ENCODE measurements at places on chromosomes 11 and 22.

DNA sequence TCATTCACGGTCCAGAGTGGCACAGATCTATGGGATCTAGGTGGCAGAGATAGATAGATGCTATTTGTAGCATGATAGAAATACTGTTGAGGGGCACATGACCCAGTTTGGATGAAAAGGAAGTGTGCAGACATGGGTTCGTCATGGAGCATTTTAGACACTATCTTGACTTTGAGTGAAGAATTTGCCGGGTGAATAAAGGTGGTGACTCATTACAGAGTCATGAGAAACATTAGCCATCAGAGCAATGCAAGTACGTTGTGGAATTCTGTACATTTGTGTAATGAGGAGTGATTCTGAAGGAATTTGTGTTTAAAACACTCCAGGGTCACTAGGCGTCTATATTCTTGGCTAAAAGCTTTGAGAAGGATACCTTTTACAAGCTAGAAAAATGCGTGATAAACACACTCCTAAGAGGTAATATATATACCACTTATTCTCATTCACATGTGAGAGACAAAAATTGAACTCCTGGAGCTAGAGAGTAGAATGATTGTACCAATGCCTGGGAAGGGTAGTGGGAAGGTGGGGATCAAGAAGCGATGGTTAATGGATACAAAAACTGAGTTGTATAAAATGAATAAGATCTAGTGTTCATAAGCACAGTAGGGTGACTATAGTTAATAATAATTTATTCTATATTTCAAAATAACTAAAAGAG is 593.7 kb upstream of the LUZP2 start:
- DNase-seq: peak; percentile 12

DNA sequence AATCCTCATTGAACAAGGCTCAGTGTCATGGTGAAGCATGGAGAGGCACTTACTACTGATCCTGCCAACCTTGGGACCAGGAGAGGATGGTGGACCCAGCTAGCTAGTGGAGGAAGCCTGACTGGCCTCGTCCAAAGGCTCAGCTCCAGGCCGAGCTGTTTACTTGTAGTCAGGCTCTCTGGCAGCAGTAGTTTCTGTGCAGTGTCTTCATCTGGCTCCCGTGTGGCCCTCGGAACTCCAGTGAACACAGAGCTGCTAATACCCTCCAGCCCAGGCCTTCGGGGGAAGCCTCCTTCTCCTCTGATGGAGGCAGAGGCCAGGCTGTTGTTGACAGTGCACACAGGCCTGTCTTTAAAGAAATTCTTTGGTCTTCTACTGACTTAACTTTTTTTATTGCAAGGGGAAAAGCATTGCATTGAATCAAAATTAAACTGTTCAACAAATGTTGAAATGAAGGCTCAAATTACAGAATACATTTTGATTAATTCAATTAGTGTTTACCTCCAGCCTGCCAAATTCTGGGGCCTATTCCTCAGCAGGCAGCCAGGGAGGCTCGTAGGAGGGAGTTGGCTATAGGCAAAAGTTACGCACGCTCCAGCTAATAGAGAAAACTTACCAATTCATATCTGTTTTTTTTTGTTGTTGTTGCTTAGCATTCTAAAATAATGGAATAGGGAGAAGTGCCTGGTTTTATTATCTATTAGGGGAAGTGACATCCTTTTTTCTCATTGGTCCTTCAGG is 18.8 kb downstream of the PPFIBP2 start:
- no peak for DNase-seq

GRCh38 chr11:8987446-8987845 is 16.4 kb downstream of the NRIP3 start:
- no peak for DNase-seq

GRCh38 chr11:122100756-122101080 is 15.3 kb downstream of the BLID start:
- DNase-seq: no peak

DNA sequence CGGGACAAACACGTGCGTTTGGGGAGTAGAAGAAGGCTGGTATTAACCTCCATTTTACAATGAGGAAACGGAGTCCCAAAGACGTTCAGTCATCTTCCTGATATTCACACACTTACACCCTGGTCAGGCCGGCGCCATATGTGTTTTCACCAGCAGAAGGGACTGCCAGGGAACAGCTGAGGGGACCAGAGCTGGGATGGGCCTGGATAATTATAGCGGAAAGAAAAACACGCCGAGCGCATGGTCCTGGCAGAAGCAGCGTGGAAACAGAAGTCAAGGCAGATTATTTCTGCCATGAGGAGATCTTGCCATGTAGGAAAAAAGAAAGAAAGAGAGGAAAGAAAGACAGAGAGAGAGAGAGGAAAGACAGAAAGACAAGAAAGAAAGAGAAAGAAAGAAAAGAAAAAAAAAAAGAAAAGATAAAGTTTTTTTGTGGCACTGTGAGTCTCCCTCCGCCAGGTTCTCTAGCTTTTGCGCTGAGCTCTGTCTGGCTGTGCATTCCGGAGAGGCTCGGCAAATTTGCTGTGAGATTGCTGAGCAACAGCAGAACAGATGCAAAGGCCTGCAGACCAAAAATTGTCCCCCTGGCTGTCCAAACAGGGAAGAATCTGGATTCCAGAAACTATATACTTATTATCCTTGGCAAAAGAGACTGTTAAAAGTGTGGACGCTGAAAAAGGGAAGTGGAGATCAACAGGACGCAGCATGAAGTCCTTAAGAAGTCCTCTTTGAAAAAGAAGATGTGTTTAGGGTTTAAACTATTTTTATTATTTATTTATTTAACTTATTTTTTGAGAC is 1.3 kb upstream of the UCP2 start:
- DNase-seq: no peak

- no peak for DNase-seq
Observed at GRCh38 chr11:44989831-44990566, 39.3 kb upstream of the TP53I11 start.

- DNase-seq: no peak
Observed at GRCh38 chr22:24054356-24054755, 43.3 kb downstream of the CABIN1 start.

- peak; percentile 26 for DNase-seq
Observed at GRCh38 chr11:61362542-61362875, 335 bp downstream of the TMEM138 start.

DNA sequence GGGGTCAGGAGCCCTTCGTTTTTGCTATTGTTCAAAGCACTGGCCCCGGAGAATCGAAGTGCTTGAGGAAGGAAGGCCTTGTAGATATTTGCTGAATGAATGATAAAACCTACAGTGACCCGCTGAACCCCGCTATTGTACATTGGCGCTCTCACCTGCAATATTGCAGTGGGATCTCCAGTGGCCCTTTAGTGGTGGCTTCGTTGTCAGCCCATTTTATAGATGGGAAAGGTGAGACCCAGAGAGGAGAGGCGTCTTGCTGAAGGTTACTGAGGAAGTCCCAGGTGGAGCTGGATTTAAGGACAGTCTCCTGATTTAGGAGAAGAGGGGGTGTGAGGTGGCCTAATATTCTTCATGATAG is 1.2 kb downstream of the CDC42EP2 start:
- DNase-seq: no peak

GRCh38 chr11:76209973-76210930 is 4.0 kb upstream of the WNT11 start:
- DNase-seq: no peak

DNA sequence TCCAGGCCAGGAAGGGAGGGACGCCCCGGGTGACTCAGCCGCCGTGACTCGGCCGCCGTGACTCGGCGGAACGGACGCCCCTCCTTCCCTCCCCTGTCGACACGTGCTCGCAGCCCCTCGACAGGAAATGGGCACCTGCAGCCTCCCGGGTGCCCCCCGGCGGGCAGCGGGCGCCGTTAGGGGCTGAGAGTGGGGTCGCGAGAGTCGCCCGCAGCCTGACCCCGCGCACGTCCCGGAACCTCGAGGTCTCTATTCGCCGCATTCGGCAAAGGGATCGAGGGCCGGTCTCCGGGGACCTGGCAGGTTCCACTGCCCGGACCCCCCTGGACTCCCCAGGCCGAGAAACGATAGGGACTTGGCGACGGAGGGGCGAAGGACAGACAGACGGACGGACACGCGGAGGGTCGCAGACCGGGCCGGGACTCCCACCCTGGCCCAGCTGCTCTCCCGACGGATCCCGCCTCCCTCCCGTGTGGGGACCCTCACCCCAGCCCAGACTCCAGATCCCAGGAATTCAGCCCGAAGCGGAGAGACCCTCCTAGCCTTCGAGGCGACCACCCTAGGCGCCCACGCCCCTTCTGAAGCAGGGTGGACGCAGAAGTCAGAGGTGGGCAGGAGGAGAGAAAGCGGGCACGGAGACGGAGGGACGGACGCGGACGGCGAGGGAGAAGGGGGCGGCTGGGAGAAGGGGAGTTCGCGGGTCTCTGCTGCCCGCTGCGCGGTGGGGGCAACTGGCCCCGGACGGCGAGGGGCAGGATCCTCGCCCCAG is 648 bp downstream of the FOSL1 start:
- peak; percentile 87 for DNase-seq

GRCh38 chr22:25566898-25567235 is 2.4 kb downstream of the GRK3 start:
- no peak for DNase-seq

DNA sequence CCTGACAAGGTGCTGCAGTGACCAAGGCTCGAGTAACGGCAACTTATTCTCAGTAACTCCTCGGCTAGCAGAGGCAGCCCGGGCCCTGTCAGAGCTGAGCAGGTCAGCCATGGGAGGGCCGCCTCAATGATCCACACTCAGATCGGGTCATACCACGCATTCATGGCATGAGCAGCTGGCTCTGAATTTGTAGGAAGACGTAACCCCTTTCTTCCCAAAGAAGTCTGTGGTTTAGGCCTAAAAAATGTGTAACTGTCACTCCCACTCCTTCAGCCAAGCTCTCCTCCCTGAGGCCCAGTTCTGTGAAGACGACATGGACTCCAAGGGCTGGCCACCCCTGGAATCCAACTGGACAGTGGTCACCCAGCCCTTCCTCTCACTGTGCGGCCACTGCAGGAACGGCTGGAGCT is 30.0 kb downstream of the PPP2R1B start:
- no peak for DNase-seq

DNA sequence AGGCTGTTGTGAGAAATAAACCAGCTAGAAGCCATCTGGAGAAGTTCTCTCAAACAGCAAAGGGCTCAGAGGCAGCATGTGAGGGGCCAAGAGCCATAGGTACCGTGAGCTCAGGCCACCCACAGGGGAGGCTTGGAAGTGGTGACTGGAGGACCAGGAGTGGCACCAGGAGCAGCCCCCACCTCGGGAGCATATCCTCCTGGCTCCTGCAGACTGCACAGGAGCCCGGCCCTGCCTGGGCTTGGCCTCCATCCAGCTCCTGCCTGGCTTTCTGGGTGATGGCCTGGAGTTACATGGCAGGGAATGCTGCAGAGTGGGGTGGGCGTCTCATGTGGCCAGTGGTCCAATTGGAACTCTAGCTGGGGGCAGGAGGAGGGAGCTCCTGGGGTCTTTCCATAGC is 4.2 kb upstream of the MPPED1 start:
- no peak for DNase-seq

DNA sequence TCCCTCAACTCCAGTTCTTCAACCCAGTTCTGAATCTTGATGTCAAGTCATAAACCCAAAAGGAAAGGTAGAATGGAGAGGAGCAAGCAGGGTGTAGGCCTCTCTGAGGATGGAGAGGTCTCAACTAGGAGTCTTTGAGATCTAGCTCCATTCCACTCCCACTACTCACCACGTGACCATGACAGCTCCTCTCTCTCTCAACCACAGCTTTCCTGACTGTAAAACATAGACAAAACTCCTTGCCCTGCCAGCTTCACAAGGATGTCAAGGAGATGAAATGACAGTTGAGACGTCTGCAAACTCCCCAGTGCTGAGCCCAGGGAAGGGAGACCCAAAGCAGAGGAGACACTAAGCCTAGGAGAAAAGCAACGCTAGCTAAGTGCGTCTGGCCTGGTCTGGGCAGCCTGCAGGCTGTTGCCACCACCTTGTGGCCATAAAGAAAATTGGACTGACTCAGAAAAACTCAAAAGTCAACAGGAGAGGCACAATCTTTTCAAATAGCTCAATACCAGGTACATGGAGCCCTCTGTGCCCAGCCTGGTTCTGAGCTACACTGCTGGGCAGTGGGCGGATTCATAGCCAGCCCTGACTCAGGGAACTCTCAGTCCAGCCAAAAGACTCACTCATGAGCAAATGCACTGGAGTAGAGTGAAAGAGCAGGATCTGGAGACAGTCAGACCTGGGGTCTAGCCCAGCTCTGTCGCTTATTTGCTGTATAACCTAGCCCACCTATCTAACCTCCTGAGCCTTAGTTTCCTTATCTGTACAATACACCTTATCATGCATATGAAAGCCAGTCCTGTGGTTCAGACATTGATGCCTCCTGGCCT is 3.4 kb downstream of the CLPB start:
- DNase-seq: peak; percentile 41

GRCh38 chr11:30938171-30938570 is 352.0 kb upstream of the MPPED2 start:
- no peak for DNase-seq

- no peak for DNase-seq
Observed at GRCh38 chr11:102669664-102670063, 35.9 kb downstream of the MMP27 start.

- no peak for DNase-seq
Observed at GRCh38 chr22:39363751-39364515, 14.1 kb downstream of the SYNGR1 start.

DNA sequence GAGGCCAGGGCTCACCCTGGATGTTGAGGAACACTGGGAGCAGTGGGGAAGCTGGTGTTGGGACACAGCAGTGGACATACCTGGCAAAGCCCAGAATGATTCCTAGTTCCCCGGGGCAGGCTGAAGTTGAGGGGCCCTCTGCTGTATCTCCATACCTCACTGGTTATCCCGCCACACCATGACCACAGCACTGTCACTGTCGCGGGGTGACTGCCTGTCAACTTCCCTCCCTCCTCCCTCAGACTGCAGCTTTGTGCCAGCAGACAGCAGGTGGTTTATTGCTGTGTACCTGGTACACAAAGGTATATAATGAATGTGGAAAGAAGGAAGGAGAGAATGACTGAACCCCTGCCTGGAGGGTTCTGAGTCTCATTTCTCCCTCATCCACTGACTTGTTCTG is 318.7 kb downstream of the TMEM135 start:
- no peak for DNase-seq

- DNase-seq: peak; percentile 68
Observed at GRCh38 chr22:22748297-22748743, 103.9 kb downstream of the GGTLC2 start.

DNA sequence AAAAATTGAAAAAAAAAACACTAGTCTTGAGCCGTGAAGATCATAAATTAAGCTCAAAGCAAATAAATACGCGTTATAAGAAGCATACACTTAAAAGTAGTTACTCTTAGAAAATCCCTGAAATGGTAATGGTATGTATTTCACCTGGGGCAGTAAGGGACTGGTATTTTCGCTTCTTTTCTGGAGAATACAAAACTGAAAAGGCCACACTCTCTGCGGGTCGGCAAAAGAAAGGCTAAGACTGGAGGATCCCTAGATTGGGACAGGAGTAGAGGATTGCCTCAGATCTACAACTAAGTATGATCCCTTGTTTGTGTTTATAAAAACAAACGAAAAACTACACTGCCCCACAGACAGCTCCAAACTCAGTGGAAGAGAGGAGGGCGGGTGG is 617 bp downstream of the TSG101 start:
- DNase-seq: no peak

GRCh38 chr11:1479678-1480118 is 6.9 kb downstream of the MOB2 start:
- no peak for DNase-seq
